Dermis microvascular lymphatic vessel endothelial cell (primary cell): ENCODE measurements at places on chromosomes 4 and X. TPM values are rescaled to one million over a fixed set of nuclear protein-coding genes. Genes with fewer than 3 reads are reported as not detected.
A peak's percentile ranks its signal among the peaks of the same experiment; 100 is the strongest.

The SPANXA2 gene
- not detected in 2 replicates for total RNA-seq

The DGKQ gene
- total RNA-seq: 13.2 and 20.9 TPM in 2 replicates

The LAMP2 gene
- 85.9 and 147 TPM in 2 replicates for total RNA-seq

- DNase-seq: peak; percentile 55
Measured at GRCh38 chr4:9898596-9899305, 117.3 kb downstream of the DRD5 start.

The RBM46 gene
- not detected in 2 replicates for total RNA-seq
